ENCODE measurements at places on chromosomes 4 and X.

- no peak for DNase-seq
Measured at GRCh38 chr4:1318488-1319213, 28.4 kb upstream of the UVSSA start.

GRCh38 chr4:170003071-170004070 is 22.8 kb downstream of the MFAP3L start:
- no peak for DNase-seq

- DNase-seq, result no peak
Measured at GRCh38 chr4:165198329-165198728, 9.0 kb upstream of the KLHL2 start.

- no peak for DNase-seq
Measured at GRCh38 chr4:121913667-121914066, 38.2 kb downstream of the TRPC3 start.

DNA sequence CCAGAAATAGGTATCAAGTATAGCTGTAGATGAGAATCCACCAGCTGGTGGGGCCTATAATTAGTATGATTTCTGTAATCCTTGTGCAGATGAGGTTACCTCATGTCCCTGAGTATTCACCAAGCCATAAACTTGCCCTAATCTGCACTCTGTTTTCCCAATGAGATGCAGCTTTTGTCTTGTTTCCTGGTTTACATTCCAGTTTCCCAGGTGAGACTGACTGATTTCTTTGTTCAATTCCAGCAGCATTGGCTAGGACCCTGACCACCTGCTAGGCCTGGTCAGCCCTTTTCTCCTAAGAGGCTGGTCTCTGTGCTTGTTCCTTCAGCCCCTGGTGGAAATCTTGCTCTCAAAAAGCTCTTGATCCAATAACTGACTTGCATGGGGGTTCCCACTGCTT is 44.6 kb downstream of the GABRB1 start:
- DNase-seq, result no peak

- no peak for DNase-seq
Measured at GRCh38 chrX:4450177-4450576, 736.7 kb upstream of the PRKX start.

- DNase-seq, result no peak
Measured at GRCh38 chr4:76305033-76305687, 1.4 kb upstream of the STBD1 start.

DNA sequence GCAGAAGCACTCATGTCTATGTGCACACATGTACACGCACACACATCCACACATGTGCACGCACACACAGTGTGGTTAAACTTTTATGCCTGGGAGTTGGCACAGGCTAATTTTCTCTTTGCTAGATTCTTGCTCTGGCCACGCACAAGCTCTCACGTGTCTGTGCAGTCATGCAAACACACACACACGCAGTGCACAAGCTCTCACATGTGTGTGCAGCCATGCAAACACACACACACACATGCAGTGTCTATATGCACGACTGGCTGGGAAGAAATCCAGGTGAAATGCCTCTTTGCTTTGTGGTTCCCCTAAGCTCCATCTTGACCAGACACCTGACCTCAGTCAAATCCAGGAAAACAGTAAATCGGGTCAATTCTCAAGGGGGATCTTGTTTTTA is 138.0 kb downstream of the SHOX start:
- no peak for DNase-seq

DNA sequence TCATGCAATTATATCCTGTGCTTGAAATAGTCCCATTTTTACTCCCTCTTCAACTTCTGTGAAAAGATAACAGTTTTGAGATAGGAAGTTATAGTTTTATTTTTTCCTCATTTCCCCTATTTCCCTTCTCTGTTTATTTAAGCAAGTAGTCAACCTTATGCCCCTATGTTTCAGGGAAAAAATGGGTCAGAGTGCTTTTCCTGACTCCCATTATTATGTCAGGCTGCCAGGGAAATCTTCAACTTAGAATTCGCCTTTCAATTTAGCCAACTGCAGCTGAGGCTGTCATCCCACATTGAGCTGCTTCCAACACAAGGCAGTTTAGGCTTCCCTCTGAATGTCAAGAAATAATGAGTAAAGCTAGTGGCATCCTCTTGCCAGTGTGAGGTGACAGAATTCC is 42.3 kb downstream of the NXT2 start:
- no peak for DNase-seq

GRCh38 chr4:81165861-81166430 is 49.1 kb downstream of the PRKG2 start:
- no peak for DNase-seq

- no peak for DNase-seq
Measured at GRCh38 chr4:163380703-163381102, 37.0 kb downstream of the NPY5R start.

- no peak for DNase-seq
Measured at GRCh38 chrX:48901069-48901468, 3.3 kb downstream of the PQBP1 start.

- DNase-seq, result no peak
Measured at GRCh38 chr4:54843106-54843505, 185.3 kb downstream of the KIT start.
